ENCODE measurements at places on chromosomes 1 and 21.

DNA sequence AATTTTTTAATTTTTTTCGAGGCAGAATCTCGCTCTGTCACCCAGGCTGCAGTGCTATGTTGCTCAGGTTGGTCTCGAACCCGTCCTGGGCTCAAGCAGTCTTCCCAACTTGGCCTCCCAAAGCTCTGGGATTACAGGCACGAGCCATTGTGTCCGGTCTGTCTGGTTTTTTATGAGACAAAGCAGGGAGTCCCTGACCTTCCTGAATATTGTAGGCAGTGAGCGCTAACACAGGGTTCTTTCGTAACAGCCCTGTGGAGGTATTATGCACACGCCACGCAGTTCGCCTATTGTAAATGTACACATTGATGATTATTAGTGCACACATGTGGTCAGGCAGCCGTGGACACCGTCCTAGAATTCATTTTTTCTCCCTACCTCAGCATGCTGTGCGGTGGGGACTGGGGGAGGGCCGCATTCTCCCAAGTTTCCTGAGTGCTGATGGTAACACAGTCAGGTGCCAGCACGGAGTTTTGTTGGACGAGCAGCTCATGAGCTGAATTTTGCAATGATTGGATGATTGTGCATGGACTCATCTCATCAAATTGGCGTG lies 19.6 kb downstream of the SPSB1 start:
- DNase-seq, result no peak

DNA sequence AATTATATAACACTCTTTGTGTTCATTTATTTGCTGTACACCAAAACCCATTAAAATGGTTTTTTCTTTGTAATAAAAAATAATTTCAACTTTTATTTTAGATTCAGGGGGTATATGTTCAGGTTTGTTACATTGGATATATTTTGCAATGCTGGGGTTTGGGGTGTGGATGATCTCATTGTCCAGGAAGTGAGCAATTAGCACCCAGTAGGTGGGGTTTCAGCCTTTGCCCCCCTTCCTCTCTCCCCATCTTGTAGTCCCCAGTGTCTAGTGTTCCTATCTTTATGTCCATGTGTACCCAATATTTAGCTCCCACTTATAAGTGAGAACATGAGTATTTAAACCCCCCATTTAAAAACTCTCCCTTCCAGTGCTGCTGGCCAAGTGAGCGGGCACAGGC lies 184.6 kb downstream of the RHOU start:
- DNase-seq, result no peak

GRCh38 chr1:206911064-206911663 lies 10.6 kb downstream of the FCMR start:
- DNase-seq, result peak; percentile 72

DNA sequence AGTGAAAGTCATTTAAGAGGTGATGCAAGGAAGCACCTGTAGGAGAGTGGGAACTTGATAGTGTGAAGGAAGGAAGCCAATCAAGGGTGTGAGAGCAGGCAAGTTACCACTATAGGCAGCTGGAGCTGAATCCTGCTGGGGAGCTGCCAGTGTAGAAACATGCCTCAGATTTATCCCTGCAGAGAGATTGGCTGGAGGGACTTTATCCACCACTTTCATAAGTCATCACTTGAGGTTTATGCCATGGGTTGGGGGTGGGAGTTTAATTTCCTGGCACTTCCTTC lies 443.6 kb downstream of the PLPP3 start:
- DNase-seq, result no peak

DNA sequence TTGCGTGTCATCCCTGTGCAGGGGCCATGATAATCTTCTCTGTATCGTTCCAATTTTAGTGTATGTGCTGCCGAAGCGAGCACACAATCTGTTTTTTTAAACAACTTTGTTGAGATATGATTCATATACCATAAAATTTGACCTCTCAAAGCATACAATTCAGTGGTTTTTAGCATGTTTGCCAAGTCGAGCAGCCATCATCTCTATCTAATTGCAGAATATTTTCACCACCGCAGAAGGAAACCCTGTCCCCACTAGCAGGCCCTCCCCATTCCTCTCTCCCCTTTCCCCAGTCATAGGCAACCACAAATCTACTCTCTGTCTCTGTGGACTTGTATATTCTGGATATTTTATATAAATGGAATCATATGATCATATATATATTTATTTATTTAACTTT lies 78.7 kb upstream of the TINAGL1 start:
- no peak for DNase-seq

- DNase-seq, result no peak
These were observed 420.8 kb downstream of the NPHP4 start for GRCh38 chr1:5571438-5571837.

DNA sequence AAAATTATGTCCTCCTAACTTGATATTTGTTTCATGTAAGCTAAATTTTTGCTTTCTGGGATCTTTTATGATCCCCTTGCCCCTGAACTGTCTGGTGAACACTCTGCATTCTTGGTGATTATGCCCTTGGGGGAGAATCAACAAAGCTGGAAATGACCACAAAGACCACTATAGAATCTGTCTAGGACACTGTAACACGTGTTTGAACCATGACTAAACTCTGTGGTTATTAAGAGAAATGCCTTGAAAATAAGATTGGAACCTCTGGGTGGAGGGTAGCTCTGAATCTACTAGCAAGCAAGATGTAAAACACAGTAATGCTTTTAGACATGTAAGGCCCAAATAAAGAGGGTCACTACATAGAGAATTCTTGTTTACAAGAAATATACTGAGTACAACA lies 237.5 kb downstream of the HMCN1 start:
- DNase-seq, result peak; percentile 20

Data from HTR-8/SVneo (cell line).